Naive thymus-derived CD8-positive, alpha-beta T cell (primary cell): ENCODE measurements at places on chromosomes 1 and 21. TPM values are rescaled to one million over a fixed set of nuclear protein-coding genes. Genes with fewer than 3 reads are reported as not detected.

DNA sequence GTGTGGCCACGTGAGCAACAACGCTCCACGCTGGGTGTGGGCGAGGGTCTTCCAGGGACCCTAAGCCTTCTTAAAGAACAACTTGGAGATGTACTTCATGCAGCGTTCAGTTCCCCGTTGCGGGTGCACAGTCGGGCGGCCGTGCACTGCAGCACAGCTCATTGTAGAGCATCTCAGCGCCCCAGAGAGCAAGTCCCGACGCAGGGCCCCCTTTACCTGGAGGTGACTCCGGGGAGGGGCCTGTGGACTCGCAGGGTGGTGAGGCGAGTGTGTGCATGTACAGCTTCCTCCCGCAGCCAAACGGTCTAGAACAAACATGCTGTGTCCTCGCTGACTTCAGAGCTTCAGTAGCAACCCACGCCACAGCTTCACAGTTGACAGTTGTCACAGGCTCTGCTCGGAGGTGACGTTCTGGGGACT is 19.5 kb downstream of the RRP1 start:
- DNase-seq = no peak

RAD54L gene
- total RNA-seq = 1.0 TPM

DNA sequence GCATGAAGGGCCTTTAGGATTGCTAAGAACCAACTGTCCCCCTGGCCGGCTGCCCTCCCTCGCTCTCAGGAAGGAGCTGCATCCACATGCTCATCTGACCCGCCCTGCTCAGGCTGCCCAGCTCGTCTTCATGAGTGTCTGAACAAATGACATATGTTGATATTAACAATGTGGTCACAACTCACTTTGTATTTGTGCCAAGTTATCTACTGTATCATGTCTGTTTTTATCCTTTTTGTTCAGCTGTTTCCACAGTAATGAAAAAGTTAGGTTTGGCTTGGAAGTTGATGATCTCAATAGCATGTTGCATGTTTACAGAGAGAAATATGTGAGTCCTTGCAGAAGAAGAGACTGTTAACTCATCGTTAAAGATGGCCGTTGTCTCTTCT is 75.1 kb downstream of the PHTF1 start:
- no peak for DNase-seq

GJB4 gene
- not detected for total RNA-seq

GRCh38 chr1:245571815-245572294 is 417.1 kb downstream of the KIF26B start:
- no peak for DNase-seq

KRTAP19-1 gene
- not detected for total RNA-seq

FAM131C gene
- total RNA-seq = not detected

APCS gene
- total RNA-seq = not detected

GRCh38 chr1:80171631-80172030 is 1165.1 kb upstream of the ADGRL4 start:
- no peak for DNase-seq

DNA sequence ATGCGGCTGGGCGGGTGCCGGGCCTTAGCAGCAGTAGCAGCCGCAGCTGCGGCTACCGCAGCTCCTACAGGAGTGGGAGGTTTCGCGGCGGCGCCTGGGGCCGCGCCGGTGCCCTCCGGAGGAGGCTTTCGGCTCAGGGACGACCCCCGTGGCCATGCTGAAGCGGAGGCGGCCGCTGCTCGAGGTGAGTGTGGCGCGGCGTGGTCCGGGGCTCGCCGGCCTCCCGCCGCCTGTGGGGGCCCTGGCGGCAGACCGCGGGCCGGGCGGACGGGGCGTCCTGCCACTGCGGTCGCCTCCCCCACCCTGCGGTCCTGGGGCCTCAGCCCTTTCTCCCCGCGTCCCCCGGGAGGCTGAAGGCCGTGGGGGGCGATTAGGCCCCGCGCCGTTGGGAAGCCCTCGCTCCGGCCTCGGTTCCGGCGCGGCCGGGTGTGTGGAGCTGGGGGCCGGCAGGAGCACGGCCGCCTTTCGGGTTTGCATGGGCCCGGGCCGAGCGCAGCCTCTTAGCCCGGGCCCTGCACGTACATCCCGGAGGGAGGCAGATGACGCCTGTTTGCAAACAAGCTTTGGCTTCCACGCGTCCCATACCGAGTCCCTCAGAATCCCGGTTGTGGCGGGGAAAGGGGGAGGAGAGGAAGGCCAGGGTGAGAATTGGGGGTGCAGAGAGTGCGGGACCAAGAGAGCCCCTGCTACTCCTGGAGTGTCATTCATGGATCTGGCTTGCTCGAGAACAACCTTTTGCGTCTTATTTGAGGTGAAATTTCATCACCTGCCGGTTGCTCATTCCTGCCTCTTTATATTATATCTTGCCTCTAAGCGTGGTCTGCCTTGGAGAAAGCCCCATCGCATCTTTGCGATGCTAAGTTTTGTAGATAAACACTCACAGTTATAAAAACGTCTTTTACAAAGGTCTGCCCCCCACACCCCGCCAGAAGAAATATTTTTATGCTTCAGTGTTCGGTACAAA is 613 bp downstream of the ZFYVE9 start:
- DNase-seq = peak; percentile 41

B3GALT5 gene
- total RNA-seq = not detected

DNA sequence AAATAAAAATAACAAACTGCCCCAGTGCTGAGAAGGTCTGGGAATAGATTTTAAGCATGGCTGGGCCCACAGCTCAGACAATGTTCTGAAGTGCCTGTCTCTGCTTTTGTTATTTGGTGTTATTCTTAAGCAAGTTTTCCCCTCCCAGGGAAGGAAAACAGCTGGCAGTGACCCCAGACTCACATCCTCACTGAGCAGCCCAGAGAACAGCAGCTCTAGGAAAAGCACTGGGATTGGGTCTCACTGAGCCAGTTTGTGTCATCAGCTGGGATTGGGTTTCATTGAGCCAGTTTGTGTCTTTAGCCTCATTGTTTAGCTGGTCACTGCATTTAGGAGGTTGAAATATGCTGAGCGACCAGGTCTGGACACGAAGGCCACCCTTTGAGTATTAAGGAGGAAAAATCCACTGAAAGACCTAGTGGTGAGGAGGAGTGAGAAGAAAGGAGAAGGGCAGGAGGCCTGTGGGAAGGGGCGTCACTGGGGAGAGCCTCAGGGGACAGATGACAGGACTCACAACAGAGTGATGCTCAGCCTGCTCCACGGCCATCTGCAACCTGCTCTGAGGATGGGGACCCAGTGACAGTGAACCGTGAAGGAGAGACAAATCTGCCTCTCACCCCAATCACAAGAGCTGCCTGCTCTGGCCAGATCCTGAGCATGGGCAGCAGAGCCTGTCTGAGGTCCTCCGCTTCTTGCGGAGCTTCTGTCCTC is 103.8 kb downstream of the TOMM20 start:
- no peak for DNase-seq

DNA sequence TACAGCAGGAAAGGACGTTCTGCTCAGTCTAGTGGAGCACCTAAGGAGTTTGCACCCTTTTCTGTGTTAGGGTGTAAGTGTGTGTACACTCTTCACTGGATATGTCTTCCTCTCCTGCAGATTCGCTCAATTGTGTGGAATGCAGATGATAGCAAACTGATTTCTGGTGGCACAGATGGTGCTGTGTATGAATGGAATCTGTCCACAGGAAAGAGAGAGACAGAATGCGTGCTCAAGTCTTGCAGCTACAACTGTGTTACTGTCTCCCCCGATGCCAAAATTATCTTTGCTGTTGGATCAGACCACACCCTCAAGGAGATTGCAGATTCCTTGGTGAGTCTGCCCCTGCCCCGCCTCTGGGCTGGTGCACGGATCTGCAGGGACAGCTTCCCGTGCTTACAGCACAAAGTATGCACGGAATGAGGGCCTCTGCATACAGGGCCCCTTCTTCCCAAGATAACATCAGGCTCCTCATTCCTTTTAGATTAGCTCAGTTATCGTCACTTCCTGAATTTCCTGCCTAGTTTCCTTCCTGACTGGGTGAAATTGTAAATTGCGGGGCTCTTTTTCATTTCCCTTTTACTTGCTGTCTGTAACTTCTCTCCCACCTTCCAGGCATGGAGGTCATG is 34.6 kb downstream of the CFAP57 start:
- no peak for DNase-seq

DNA sequence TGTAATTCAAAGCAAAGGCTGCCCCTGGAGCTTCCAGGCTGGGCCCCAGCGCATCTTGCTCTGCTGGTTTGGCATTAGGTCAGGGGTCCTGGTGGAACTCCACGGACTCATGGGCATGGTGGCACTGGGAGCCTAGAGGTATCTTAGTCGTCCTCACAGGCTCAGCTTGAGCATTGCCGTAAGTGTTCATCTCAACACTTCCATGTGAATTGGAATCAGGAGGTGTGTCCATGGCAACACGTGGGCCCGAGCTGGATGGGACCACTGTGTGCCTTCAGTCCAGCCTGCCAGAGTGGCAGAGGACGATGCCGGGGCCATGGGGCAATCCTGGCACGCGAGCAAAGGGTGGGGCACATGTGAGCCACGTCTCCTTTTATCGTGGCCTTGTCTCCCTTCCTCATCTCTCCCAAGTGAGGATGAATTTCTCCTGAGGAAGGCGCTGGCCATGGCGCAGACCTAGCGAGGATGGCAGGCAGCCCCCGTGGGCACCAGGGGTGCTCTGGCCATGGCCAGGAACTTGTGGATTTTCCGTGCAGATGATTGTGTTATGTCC is 47.0 kb downstream of the AGPAT3 start:
- DNase-seq = no peak

MEX3A gene
- total RNA-seq = 0.38 TPM

GRCh38 chr1:30714536-30715090 is 8.8 kb downstream of the MATN1 start:
- DNase-seq = no peak

CNR2 gene
- 0.99 TPM for total RNA-seq

GRCh38 chr1:170661646-170662411 is 2.1 kb upstream of the PRRX1 start:
- DNase-seq = no peak

DNA sequence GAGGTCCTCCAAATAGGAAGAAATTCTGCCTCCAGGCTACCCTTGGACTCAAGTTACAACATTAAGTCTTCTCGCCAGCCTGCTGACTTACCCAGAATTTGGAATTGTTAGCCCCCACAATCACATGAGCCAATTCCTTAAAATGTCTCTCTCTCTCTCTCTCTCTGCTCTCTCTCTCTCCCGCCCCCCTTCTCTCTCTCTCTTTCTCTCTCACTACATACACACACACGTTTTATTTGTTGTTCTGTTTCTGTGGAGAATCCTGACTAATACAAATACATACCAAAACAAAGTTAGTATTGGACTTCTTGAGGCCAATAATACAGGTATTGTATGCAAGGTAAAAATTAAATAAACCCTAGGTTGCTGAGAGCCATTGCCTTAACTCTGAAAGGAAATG is 72.1 kb downstream of the TNFSF18 start:
- no peak for DNase-seq

DNA sequence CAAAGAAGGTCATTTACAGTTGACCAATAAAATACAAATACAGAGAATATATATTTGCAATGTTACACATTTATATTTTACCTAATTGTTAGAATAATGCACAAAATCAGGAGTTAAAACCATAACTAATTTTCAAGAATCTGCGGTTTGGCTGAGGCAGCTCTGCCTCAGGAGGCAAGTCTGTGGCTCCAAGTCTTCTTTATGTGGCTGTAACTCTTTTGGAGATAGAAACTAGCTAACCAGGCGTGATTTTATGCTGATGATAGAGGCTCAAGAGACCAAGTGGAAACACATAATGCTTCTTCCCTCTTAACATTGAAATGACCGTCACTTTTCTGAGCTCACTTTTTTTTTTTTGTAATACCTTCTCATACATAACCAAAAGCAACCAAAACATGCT is 744.7 kb upstream of the CXADR start:
- DNase-seq = no peak

HSPA6 gene
- total RNA-seq = 3.6 TPM

DNA sequence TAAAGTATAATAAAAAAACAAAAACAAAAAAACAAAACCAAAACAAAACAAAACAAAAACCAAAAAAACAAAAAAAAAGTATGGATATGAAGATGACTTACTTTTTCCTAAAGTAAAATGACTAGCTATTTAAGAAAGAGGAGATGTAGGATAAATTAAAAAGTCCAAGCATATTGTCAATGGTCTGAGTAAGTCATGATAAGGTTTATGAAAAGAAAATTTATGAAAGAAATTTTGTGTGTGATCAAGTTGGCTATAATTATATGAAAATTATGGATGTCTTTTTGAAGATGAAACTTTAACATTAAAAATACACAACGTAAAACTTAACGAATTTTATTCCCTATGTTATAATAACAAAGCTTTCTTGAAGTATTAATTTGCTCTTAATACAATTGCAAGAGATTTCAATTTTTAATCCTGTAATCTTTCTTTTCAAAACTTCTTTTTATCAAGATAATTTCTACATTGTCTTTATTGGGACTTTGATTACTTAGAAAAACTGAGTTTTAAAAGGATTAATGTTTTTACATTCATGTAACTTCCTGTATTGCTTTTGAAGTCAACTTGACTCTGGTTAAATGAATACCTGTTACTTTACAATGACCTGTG is 200.9 kb upstream of the IVNS1ABP start:
- no peak for DNase-seq

FTCD gene
- total RNA-seq = 2.2 TPM

GRCh38 chr1:242605521-242605920 is 81.0 kb upstream of the PLD5 start:
- DNase-seq = no peak

OR2T29 gene
- not detected for total RNA-seq

GRCh38 chr1:180071759-180072158 is 82.9 kb upstream of the QSOX1 start:
- no peak for DNase-seq
